CD4-positive, alpha-beta T cell treated with Interferon gamma for 1 hour (primary cell): ENCODE measurements at places on chromosomes 3 and 15.

DNA sequence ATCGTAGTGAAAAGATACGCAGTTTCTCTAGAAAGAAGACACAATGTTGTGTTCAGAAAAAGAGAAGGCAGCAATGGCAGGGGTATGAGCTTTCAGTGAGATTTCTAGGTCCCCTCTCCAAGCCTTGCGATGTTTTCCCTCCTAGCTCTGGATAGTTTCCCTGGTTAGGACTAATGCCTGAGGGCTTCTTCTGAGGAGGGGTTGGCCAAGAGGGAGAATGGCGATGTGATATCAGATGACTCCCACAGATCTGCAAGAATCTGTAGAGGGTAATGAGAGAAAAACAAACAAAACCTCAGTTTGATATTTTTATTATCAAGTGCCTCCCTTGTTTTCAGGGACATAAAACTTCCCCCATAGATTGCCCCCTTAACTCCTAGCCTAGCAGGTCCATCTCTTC is 4.1 kb upstream of the CLDN1 start:
- no peak for DNase-seq

DNA sequence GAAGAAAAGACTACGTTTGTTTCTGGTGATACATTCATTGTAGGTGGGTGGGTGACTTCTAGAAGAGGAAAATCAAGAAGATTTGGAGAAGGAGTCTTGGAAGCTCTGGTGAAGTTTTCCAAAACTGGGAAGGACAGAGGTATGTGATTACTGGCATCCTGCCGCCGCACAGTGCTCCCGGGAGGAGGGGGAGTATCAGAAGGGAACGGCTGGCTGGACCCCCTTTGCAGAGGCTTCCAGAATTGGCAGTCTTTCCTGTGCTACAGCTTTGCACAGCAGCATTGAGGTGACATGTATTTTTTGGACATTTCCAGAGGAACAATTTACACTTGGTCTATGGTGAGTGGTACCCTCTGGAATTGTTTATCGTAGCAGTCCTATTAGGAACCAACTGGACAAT is 75.7 kb upstream of the EOMES start:
- DNase-seq = no peak

DNA sequence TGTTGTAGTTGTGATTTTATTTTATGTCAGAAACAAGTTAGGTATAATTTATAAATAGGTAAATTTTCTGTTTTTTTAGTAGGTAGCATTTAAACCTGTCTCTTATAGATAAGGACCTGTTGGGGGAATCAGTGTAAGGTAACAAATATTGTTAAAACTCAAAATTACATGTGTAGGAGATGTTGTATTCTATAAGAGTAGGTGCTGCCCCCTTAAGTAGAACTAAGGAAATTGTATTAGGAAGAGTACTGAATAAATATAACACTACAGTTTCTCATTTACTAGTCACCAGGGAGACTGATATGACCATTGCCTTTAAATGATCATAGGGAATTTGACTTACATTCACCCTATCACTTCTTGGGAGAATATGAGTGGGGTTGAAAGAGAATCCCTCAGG is 31.2 kb downstream of the SLC25A36 start:
- DNase-seq = no peak

- no peak for DNase-seq
These were observed 1155.6 kb downstream of the NSUN3 start for GRCh38 chr3:95218484-95218883.

DNA sequence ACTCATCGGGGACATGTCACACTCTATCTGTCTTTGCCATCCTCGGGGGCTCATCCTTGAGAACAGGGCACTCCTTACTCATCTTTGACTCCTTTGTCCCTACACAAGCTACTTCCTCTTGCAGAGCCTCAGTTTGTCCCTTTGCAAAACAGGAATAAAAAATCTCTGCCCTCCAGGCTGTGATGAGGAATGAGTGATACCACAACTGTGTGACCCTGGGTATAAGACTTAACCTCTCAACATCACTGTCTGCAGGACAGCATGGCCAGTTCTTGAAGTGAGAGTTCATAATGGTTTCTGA is 48.5 kb downstream of the IQSEC1 start:
- DNase-seq = no peak

DNA sequence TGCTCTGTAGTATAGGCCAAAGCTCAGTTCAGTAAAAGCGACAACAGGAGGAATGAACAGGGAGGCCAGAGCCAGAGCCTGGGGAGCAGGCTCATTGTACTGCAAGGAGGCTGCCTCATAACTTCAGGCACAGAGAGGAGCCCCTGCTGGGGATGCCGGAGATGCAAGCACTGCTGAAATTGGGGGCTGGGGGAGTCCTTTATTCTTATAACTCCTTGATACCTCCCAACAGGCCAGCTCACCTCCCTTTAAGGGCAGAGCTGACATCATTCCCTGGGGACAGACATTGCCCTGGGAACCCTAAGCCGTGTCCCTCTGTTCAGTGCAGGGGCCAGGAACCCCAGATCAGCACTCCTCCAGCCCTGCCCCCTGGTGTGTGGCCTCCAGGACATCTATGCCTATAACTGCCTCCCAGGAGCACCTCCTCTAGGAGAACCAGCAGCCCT is 83.8 kb upstream of the MRPS22 start:
- no peak for DNase-seq

GRCh38 chr3:186640473-186640818 is 247 bp downstream of the FETUB start:
- DNase-seq = no peak

DNA sequence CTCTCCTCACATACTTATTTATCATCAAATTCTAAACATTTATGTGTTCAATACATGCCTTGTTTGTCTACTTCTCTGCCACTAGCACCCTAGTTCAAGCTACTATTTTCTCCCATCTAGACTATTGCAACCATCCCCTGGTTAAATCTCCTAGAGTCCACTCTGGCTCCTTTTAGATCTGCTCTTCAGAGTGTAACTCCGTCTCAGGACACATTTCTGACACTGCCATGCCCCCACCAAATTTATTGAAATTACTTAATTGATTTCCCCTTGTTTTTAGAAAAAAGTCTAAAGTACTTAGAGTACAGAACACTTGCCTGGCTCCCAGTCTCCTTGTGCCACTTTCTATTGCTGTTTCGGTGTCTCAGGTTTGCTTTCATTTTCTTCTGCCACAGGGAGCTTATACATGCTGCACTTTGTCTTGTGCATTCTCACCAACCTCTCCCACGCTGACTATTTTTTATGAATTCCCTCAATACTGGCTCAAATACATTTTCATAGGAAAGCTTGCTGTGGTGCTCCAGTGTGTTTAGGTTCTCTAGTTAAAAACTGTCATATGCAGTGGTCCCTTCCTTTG is 792.3 kb downstream of the DIPK2A start:
- no peak for DNase-seq

DNA sequence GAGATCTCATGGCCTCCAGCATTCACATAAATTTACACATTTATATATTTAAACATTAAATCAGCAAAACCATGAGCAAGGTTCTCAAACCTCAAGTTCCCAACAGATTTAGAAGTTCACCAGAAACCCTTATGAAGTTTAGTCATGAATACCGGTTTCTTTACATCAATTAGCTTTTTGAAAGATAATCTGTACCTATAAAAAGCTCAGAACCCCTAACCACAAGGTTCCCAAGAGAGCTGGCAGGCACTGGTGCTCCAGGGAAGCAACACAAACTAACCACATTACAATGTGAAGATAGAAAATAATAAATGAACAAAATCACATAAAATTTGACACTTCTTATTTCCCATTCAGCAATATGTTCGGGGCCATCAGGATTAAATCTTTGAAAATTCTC is 150.9 kb downstream of the FBN1 start:
- no peak for DNase-seq

GRCh38 chr3:86249833-86250232 is 741.1 kb downstream of the VGLL3 start:
- DNase-seq = no peak

GRCh38 chr3:126529585-126530170 is 5.7 kb downstream of the CHST13 start:
- DNase-seq = no peak

DNA sequence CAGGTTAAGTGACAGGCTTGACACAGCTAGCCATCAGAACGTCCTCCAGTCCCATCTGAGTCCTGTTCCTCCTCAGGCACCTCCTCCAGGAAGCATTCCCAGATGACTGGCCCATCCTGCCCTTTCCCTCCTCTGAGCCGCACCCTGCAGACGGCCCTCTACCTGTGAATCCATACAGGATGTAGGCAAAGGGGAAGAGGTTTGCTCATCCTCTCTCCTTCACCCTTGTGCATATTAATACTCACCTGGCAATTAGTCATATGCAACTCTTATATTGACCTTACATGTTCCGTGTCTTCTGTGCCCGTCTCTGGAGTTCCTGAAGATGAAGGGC is 61.9 kb downstream of the SMAD3 start:
- no peak for DNase-seq

DNA sequence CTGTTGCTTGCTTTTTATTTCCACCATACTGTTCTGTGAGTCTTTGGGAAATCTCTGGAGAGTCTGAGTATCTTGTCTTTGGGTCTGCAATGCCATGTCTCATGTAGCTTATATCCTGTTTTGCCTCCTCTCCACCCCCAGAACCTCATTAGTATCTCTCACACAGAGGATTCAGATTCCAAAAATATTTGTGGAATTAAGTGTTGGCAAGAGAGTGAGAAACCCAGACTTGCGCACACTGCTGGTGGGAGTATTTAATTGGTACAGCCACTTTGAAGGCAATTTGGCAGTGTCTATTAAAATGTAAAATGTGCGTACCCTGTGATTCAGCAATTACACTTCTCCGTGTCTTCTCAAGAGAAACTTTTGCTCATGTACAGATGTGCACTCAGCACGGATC is 68.6 kb downstream of the ZNF621 start:
- no peak for DNase-seq

- no peak for DNase-seq
These were observed 117.8 kb downstream of the OXNAD1 start for GRCh38 chr3:16382845-16383244.

- no peak for DNase-seq
These were observed 285.3 kb downstream of the FAM43A start for GRCh38 chr3:194971009-194971408.

DNA sequence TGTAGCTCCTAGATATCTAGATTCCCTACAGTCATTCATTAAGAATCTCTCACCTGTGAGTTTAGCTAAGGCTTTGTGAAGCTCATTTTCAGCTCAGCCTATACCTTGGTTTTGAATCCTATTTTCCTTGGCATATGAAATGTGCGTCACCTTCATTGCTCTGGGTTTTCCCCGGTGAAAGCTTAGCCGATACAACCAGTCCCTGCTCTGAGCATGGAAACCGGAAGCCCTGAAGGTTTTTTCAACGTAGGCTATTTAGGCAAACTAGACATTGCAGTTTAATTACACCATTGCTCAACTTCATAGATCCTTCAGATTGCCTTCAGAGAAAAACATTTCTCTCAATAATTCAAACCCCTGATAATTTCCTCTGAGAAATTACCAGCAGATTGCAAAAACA is 206.8 kb upstream of the TPRG1 start:
- no peak for DNase-seq

GRCh38 chr3:184466413-184466960 is 86.6 kb downstream of the CHRD start:
- no peak for DNase-seq

GRCh38 chr3:9473496-9474065 is 76.2 kb downstream of the SETD5 start:
- DNase-seq = no peak

- DNase-seq = no peak
These were observed 314.9 kb upstream of the TMCO5A start for GRCh38 chr15:37619358-37620042.

GRCh38 chr3:171827836-171828458 is 15.2 kb upstream of the TMEM212 start:
- no peak for DNase-seq

- DNase-seq = peak; percentile 92
These were observed at the start of gene OPA1 for GRCh38 chr3:193592841-193593667. Gene OPA1 (plus strand): TSS chr3:193593208. CDS start chr3:193593378, 170 bp downstream.

DNA sequence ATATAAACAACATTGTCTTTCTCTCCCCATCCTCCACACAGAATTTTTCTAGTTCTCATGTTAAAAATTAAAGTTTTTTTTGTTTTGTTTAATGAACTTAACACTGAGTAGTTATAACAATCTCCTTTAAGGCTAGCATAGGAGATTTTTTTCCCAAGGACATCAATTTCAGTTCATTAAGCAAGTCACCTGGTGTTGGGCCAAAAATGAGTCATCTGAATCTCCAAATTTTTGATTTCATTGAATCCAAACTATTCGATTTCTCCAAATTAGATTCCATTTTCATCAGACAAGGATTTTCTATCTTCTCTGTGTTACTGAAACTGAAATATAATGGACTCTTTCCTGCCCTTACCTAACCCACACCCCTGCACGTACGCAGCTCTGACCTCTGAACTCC is 631.4 kb upstream of the MDFIC2 start:
- DNase-seq = no peak

GRCh38 chr15:90982135-90982534 is 12.2 kb downstream of the PRC1 start:
- DNase-seq = no peak

DNA sequence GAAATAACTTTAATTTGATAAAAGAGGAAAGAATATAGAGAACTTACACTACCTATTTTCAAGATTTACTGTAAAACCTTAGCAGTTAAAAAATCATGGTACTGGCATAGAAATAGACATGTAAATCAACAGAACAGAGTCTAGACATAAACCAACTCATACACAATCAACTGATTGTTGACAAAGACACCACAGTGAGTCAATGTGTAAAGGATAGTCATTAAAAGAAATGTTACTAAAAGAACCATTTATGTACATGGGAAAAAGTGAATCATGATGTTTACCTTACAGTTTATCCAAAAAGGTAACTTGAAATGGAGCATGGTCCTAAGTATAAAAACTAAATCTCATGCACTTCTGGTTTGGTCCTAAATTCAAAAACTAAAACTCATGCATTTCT is 847.4 kb downstream of the IGSF11 start:
- no peak for DNase-seq

GRCh38 chr3:55796533-55796932 is 309.4 kb upstream of the WNT5A start:
- DNase-seq = no peak

DNA sequence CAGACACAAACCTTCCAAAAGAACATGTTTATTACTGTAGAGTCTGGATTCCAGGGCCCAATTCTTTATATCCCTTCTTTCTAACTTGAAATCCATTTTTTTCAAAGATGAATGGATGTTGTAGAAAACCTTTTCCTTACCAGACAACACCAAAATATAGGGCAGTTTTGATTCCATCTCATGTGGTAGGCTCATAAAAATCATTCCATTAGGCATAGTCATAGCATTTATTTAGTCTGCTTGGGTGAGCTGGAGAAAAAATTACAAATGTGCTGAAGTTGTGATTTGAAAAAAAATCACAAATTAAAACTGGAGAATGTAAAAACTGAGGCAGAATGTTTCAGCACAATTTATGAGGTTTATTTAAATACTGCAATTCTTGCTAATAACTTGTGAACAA is 199.3 kb upstream of the TBC1D5 start:
- no peak for DNase-seq

- no peak for DNase-seq
These were observed 109.7 kb downstream of the MFSD1 start for GRCh38 chr3:158911586-158911985.

GRCh38 chr15:29696950-29697738 is 125.1 kb downstream of the TJP1 start:
- DNase-seq = no peak

- no peak for DNase-seq
These were observed 74.5 kb downstream of the ANXA2 start for GRCh38 chr15:60323322-60323721.
